Gastrocnemius medialis (tissue), 4 donors: ENCODE measurements at places on chromosomes 7 and 10.
A peak's percentile ranks its signal among the peaks of the same experiment; 100 is the strongest.

- no peak for DNase-seq
Measured at GRCh38 chr10:88962336-88962735, 9.8 kb upstream of the ACTA2 start.

DNA sequence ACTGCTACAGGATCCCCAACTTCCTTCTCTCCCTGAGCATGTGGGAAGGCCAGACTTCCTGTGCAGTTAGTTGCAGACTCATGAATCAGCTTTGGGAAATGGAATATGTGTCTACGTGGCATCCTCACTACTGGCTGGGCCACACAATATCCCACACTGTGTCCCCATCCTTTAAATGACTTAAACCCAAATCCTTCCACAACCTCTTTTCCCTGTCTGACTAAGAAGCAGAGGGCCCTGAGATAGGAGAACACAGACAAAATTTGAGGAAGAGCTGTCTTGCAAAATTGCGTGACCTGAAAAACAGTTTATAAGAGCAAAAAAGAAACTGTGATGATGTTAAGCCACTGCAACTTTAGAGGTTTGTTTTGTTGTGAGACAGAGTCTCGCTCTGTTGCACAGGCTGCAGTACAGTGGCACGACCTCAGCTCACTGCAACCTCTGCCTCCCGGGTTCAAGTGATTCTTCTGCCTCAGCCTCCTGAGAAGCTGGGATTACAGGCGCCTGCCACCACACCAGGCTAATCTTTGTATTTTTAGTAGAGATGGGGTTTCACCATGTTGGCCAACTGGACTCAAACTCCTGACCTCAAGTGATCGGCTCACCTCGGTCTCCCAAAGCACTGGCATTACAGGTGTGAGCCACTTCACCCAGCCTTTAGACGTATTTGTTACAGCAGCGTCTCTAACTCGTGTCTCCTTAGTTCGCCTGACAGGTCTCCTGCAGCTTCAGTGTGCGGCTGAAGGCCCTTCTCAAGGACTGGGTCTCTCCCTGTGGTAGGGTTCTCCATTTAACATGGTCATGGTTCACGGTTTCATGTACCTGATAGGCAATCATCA is 46.9 kb upstream of the SFMBT2 start:
- DNase-seq: no peak

- no peak for DNase-seq
Measured at GRCh38 chr7:94913391-94913790, 6.0 kb downstream of the PPP1R9A start.

DNA sequence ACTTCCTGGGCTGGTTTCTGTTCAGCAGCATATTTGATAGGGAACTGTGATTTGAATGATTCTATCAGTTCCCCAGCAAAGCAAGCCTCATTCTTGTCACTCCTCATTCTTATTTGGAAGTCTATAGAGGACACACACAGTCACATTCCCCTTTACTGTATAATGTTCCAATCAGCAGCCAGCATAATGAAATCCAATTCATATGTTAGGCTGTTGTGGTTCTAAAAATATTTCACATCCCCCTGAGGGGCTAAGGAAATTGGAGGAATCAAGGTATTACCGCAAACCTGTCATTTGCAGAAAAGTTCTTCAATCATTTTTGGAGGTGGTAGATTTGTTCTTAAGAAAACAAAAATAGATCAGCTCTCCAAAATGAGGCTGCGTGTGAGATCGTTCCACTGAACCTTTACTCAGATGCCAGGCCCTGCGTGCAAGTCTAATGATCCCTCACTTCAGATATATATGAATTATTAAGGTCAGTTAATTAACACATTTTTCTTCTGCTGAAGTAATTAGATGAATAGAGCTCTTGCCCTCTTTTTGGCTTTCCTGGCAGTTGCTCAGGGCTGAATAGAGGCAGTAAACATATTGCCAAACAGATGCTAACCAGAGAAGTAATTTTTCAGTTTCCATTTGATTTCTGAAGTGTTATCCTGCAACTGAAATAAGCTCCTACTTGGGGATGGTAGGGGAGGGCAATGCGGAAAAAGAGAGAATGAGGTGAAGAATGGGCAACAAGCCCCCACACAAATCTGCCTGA is 31.8 kb downstream of the LSMEM1 start:
- no peak for DNase-seq

DNA sequence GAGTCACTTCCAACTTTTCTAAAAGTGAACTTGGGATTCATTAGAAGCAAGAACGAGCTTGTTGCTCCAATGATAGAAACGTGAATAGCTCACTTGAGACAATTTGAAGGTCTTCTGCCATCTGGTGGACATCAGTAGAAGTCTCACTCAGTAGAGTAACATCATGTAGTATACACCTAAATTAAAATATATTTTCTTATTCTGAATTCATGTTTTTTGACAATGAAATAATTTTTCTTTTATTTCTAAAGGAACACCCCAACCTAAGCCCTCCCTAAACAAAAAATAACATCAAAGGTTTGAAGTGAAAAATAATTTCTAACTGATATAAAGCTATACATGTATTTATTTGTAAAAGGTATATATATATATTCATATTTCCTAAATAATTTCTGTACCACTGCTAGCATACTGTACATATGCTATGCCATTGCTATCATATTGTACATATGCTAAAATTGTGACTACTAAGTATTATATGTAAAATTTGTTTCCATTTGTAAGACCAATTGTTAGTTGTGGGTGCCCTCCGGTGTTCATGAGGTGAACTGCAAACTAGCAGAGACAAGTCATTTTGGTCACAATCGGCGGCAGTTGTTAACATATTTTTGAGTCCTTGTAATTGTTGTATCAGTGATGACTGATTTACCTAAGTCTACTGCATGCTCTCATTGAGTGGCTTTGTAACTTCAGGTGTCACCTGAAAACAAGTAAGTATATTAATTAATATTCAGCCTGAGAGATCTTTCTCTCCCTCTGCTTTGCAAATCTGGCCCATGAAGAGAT is 121.9 kb downstream of the PTPRZ1 start:
- DNase-seq: no peak

DNA sequence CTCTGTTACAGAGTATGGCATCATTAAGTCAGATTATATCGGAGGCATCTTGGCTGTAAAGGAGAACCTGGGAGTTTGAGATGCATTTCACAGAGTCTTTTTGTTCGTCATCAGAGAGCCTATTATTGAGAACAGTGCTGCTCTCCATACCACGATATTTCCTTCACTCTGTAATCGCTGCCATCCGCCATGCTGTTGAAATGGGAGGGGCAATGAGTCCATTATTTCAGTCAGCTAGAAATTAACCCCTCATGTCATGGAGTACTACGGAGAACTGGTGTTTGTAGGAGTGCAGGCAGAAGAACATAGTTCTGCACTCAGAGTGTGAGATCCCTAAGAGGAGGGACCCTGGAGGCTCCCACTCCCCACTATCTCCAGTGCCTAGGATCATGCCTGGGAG is 59.2 kb downstream of the SLC16A12 start:
- no peak for DNase-seq

DNA sequence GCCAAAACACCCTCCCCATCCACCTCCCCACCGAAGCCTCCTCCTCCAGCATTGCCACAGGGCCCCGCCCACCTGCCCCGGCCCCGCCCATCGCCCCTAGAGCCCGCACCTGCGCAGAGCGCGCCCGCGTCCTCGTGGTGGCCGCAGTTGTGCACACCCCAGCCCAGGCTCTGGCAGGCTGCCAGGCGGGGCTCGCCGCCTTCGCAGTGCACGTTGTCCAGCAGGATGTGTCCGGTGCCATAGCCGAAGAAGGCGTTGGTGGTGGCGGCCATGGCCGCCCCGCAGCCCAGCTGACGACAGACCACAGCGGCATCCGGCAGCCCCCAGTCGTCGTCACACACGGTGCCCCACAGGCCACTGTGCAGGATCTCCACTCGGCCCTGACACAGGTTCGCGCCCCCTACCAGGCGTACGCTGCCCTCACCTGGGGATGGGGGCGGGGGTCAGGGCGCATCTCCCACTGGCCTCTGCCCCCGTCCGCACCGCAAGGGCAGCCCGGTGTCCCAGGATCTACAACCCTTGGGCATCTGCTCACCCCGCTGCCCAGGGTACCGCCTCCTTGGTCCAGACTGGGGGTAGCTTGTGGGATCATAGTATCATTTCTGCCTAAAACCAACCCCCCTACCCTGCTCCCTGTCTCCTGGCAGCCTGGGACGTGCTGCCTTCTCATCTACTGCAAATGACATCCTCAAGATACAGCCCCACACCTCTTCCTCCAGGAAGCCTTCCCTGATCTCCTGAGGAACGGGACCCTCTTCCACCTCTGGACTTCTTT is 11.9 kb downstream of the SSC4D start:
- DNase-seq: peak; percentile 40

GRCh38 chr10:96609510-96609909 is 22.7 kb upstream of the TM9SF3 start:
- DNase-seq: no peak

DNA sequence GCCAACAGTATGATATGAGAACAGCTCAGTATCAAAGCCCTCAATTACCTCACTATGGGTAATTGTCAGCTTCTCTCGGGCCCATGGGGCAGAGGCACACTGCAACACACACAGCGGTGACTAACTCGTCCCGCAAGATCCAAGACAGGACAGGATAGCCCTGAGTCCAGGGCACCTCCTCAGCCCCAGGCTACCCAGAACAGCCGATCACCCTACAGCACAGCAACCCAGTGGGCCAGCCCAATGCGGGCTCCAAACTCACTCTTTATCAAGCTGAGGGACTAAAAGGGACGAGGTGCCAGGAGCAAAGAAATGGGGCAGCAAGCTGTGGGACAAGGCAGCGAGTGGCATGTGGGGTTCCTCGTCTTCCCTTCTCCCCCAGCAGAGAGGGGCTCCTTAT is 765.1 kb downstream of the GRID1 start:
- DNase-seq: no peak

DNA sequence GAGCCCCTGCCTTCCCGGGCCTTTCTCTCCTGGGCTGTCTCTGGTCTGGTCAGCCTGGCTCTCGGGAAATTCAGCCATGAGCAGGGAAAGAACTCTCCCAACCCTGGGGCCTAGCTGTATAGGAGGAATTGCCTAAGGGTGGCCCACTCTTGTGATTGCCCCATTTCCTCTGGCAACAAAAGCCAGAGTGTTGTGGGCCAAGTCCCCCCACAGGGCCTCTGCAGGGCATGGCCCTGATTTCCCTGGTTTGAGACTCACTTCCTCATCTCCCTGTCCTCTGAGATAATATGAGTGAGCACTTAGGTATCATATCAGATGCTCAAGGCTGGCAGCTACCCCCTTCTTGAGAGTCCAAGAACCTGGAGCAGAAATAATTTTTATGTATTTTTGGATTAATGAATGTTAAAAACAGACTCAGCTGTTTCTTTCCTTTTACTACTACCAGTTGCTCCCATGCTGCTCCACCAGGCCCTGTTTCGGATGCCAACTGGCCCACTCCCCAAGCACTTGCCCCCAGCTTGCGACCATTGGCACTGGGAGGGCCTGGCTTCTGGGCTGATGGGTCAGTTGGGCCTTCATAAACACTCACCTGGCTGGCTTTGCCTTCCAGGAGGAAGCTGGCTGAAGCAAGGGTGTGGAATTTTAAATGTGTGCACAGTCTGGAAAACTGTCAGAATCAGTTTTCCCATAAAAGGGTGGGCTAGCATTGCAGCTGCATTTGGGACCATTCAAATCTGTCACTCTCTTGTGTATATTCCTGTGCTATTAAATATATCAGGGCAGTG is 11.4 kb downstream of the IRF5 start:
- DNase-seq: no peak

GRCh38 chr7:50359995-50360925 is 55.7 kb downstream of the IKZF1 start:
- no peak for DNase-seq

DNA sequence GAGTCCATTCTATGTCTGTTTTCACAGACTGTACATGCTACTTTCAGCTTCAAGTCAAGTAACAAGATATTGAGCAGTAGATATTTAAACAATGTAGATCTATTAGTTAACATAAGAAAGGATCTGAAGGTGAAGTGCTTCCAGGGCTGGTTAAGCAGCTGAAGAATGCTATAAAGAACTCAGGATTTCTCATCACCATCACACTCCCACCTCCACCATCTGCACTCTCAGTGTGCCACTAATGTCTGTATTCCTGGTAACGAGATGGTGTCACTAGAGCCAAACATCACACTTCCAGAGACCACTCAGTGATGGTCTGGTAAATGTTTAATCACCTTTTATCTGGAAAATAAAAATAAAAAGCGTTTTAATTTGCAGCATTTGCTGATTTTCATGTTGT is 224.0 kb upstream of the FERD3L start:
- no peak for DNase-seq

DNA sequence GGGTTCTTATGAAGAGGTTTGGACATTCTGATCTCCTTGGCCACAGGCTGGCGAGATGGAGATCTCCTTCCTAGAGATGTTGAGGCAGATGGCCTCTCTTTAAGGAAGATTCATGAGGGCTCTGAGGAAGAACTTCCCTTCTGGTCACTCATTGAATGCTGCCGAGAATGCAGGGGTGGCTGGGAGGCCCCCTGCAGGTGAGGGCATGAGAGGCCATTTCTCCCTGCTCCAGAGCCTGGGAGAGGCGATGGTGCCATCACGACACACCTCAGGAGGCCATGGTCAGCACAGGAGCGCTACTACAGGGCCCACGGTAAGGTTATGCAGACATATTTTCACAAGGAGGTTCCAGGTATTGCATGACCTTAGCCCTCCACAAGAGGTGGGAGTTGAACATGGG is 40.2 kb downstream of the CXCL12 start:
- no peak for DNase-seq

GRCh38 chr7:5300366-5300765 is 17.6 kb downstream of the SLC29A4 start:
- DNase-seq: no peak

DNA sequence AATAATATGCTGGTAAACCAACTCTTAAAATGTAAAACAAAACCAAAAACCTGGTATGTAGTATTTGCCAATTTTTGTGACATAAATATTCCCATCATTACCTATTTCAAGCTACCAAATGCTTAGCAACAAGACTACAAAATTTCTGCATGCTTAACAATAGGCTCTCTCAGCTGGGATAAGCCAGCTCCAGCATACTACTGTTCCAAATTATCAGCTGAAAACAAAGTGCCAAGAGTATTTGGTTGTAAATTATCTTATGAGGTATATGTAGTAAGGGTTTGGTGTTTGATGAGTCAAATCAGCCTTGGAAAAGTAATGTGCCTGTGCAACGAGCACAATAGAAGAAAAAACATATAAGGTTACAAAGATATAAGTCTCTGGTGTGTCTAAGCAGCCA is 263.2 kb downstream of the HGF start:
- no peak for DNase-seq

- no peak for DNase-seq
Measured at GRCh38 chr10:707861-708260, 18.4 kb upstream of the DIP2C start.
